GM13977 (cell line): ENCODE measurements at places on chromosomes 3 and 15.

DNA sequence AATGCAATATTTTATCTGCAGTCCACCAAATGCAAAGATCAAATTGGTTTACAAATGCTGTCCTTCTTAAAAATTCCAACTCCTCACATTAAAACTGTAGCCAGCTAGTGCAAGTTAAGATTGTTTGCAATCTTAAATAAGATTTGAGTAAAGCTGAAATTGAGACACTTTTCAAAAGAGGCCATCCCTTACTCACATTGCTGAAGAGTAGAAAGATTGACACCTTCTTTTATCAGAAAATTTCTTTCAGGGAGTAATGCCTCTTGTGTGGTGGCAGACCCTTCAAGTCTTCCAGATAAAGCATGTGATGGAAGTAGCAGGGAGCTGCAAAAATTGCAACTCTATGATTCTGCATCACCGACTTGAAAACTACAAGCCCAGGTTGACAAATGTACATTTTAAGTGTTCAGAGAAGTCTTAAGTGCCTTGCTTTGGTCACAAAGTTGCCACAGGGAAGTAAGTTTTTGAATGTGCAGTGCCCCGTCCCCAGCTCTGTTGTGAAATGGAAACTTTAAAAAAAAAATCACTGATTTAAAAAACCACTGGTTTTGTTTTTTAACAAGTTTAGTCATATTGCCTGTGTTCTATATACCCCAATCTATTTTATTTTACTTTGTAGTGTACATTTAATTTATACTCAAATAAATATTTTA is 12.6 kb downstream of the CD86 start:
- DNase-seq: no peak

GRCh38 chr3:115576325-115576875 is 46.9 kb upstream of the GAP43 start:
- no peak for DNase-seq

DNA sequence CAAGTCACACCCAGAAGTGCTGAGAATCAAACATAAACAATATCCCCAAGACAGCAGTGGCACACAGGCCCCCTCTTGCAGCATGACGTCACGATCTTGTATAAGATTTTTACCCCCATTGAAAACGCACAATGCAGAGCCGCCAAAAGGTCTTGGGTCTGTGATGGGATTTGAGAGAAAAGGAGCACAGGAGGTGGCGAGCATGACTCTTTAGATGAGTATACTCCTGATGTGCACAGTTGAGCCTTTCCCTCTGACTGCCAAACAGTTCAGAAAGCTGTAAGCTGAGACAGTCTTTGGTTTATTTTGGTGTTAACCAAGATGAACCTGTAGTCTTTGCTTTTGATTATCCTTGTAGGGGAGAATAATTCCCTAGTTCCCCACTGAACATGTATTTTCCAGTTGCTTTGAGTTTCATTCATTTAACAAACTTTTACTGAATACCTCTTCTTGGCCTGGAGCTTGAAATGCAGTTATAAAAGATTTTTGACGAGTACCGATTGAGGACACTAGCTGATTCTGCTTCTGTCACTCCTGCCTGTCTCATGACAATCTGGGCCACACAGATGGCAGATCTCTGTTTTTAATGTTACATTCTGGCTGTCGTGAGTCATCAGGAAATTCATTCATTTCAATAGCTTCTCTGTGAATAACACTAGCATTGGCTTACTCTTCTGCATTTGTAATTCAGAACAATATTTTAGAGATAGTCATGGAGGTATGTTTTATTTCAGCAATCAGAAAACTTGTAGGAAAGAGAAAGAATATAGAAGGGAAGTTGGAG is 28.9 kb downstream of the CFAP91 start:
- no peak for DNase-seq

GRCh38 chr3:151008699-151009098 is 36.2 kb upstream of the CLRN1 start:
- DNase-seq: no peak

GRCh38 chr3:138180375-138181029 is 5.8 kb upstream of the DBR1 start:
- peak; percentile 49 for DNase-seq

DNA sequence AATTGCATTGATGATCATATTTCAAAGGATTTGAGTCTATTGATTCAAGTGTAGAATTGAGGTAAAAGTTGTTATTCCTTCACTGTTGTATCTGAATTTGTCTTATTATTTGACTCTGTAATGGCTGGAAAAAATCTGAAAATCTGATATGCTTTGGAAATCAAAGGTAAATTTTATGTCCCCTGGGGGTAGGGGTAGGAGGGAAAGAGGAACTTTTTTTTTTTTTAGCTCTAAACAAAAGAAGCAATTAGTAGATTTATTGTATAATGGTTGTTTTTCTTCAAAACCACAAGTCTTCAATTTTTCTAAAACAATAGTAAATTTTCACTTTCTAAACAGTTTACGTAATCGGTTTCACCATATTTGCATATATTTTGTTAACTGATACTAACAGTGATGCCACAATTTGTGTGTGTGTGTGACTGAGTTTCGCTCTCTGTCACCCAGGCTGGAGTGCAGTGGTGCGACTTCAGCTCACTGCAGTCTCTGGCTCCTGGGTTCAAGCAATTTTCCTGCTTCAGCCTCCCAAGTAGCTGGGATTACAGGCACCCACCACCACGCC is 91.7 kb upstream of the GOLGA6L4 start:
- no peak for DNase-seq

GRCh38 chr3:138818185-138818860 is 16.4 kb downstream of the PIK3CB start:
- DNase-seq: no peak

- DNase-seq: no peak
Observed at GRCh38 chr3:147368561-147369221, 37.7 kb downstream of the ZIC4 start.

DNA sequence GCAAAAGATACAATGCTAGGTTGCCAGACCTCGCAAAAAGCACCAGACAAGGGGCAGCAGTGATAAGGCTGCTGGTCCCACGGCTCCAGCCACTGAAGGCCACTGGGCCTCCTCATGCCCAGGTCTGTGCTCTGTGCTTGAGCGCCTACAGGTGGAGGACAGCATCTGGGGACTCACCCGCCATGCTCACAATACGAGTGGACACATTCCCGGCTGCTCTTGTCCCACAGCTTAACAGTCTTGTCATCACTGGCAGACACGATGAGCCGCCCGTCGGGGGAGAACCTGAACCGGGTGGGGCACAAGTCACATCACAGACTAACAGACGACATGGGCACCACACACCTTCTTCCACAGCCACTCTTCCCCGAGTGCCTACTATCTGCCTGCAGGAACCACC is 7.4 kb downstream of the POC1A start:
- DNase-seq: no peak

GRCh38 chr3:59567661-59568060 is 517.8 kb upstream of the CFAP20DC start:
- DNase-seq: no peak

DNA sequence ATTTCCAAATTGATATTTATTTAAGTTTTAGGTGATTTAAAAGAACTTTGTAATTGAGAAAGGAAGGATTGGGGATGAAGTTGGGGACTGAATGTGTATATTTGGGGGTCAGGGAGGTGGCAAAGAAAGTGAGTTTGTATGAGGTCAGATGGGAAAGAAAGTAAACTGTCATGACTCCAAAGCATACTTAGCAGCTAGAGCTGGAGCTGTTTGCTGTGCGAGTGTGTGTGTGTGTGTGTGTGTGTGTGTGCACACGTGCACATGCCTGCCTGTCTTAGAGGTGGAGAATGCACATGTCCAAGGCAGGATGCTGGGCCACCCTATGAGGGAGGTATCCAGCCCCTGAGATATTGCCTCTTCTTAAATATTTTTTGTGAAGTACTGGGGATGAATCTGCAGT is 21.0 kb downstream of the BOC start:
- DNase-seq: no peak
